Fibroblast of mammary gland (primary cell): ENCODE measurements at places on chromosomes 3 and 15.
A peak's percentile ranks its signal among the peaks of the same experiment; 100 is the strongest.

GRCh38 chr3:53495146-53495519, 722 bp downstream of the CACNA1D start:
- no peak for DNase-seq

- no peak for DNase-seq
Observed at GRCh38 chr3:153573481-153573880, 411.5 kb downstream of the RAP2B start.

- no peak for DNase-seq
Observed at GRCh38 chr3:19488939-19489338, 340.6 kb downstream of the KCNH8 start.

DNA sequence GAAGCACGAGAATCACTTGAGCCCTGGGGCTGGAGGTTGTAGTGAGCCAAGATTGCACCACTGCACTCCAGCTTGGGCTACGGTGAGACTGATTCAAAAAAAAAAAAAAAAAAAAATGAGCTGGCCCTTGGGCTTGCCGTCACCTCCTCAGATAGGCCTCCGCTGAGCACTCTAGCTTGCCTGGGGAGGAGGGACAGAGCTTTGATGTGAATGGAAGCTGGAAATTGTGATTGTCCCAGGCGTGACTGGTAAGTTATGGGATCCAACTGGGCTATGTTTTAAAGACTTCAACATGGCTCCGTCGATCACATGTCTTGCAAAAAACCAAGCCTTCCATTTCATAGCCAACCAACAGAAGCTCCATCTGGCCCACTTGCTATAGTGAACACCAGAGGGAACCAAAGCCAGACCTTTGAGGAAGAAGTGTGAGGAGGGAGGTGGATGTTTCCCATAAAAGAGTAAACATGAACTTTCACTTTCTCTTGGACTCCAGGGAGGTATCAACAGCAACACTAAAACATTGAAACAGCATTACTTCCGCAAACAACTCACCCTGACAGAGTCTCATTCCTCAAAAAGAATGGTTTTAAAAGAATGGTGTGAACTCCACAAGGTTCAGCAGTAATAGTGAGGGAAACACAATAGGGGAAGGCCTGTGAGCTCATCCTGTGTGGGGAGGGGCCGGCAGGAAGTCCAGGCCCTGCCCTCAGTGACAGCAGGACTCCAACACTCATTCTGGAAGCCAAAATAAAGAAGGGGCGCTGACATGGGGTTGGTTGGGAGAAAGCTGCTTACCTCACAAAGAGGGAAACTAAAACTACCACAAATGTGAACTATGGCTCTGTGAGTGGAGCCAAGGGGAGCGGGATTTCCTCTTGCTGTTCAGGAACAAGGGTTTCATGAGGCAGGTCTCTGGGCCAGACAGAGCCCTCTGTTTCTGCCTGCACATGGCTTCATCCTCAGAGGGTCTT, 59.2 kb upstream of the IL12A start:
- peak; percentile 80 for DNase-seq
